ENCODE measurements at places on chromosomes 6 and 20.

DNA sequence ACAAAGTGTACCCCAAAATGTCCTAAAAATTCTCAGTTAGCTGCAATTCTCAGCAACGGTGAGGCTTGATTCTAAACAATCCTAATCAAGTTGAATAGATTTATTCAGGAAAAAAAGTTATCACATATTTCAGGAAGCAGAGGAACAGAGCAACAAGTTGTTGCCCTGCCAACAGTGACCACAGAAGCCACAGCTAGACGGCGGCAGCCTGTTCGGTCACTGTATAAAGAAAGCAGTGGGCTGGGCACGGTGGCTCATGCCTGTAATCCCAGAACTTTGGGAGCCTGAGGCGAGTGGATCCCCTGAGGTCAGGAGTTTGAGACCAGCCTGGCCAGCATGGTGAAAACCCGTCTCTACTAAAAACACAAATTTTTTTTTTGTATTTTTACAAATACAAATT is 171.2 kb upstream of the BMP5 start:
- no peak for DNase-seq

GRCh38 chr6:1611322-1611571 is 1.5 kb downstream of the FOXC1 start:
- no peak for DNase-seq

DNA sequence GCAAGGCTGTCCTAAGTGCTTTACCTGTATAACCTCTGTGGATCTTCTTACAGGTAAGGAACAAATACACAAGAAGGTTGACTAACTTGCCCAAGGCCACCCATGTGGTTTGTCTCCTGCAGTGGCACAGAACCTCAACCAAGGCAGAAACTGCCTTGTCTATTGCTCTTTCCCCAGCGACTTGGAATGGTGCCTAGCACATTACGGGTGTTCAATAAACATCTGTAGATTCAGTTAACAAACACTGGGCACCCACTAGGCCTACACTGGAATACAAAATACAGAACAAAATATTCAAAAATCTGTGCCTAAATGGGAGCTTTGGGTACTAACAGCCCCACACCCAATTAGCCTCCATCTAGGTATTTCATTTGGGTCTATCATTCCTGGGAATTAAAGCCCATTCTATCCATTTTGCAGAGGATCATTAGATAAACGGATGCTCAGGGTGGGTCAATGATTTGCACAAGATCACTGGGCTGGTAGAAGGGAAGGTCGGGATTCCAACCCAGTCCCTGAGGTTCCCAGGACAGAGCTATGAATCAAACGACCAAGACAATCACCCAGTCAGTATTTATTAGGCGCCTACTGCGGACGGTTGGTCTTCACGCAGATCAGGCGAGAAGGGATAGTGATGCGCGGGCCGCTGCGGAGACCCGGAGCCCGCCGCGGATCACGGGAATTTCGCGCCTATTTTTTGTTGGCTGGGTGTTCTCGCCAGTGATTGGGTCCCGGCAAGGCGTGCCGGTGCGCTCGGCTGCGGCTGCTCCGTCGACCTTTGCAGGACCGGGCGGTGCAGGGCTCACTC is at the start of gene STK35:
Gene STK35, plus strand, starts transcription at position 771 of the 808 bp plus-strand sequence. CDS start 55 bp downstream, outside the sequence.
- no peak for DNase-seq

DNA sequence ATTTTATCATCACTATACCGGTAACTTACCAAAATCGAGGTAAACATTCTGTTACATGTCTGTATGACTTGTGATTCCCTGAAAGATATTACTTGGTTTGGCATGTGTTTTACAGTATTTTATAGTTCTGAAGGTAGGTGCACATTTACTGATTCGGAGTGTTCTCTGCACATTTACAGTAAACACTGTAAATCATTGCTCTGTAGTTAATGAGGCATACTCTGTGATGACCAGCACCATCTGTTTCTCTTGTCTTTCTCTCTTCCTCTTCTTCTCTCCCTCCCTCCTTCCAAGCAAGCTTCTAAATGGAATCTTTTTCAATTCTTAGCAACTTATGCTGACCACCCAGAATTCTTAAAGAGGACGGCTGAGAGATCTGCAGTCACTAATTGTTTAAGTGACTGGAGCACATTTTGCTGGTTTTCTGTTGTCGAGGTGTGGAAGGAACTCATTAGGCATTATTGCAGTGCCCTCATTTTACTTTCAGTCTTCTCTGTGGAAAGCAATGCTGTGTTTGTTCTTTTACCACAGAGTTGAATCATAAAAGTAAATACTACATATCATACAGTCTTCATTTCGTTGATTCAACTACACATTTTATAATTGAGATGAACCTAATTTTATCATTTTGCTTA is 126.5 kb downstream of the UTRN start:
- no peak for DNase-seq

GRCh38 chr20:58711266-58712051 is 18.9 kb downstream of the NPEPL1 start:
- DNase-seq = no peak

DNA sequence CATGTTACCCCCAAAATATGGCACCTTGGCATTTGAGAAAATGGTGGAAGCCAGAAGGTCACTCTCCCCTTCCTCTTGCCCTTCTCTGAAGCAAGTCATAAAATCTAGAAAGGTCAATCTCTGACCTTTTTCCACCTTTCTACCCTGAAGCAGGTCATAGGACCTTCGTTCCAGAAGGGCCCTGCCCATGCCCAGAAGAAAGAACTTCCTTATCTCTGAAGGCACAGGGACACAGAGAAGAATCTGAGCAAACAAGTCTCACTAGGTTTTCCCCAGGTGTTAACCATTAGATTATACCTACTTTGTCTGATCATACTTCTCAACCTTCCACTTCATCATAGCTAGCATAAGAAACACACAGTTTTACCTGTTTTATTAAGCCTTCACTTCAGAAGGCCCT is 42.5 kb downstream of the SMPDL3A start:
- DNase-seq = no peak

DNA sequence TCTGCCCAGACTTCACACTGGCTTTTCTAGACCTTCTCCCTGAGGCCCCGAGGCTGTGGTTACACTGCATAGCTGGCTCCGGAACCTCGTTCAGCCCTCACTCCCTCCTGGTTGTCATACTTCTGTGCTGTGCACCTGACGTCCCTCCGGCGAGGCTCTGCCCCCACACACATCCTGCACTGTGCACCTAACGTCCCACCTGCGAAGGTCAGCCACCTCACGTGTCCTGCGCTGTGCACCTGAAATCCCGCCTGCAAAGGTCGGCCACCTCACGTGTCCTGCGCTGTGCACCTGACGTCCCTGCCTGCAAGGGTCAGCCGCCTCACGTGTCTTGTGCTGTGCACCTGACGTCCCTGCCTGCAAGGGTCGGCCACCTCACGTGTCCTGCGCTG is 111.0 kb upstream of the FRMD1 start:
- DNase-seq = no peak

DNA sequence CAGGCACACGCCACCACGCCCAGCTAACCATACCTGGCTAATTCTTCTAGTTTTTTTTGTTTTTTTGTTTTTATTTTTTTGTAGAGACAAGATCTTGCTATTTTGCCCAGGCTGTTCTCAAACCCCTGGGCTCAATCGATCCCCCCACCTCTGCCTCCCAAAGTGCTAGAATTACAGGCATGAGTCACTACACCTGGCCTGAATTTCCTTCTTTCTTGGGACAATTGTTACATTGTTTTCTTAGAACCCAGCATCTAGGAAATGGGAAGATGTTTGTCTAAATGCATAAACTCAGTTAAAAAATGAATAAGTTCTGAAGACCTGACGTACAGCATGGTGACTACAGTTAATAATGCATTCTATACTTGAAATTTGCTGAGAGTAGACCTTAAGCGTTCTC is 10.8 kb upstream of the AGPAT4 start:
- DNase-seq = no peak

DNA sequence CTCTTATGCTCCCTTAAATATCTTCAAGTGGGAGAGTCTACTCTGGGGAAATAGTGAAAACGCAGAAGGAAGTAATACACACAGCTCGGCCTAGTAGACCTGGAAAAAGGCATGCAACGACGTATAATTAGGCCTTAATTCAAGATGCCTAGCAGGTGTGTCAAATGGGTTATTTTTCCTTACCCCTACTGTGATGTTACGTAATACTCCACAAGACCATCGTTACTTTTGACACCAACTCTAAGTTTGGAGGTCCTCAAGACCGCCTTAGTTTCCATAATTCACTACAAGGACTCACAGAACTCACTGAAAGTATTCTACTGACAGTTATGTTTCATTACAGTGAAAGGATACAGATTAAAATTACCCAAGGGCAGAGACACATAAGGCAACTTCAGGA is 1024.3 kb upstream of the MAP3K7 start:
- no peak for DNase-seq

GRCh38 chr6:12751694-12752325 is 35.2 kb downstream of the PHACTR1 start:
- no peak for DNase-seq

DNA sequence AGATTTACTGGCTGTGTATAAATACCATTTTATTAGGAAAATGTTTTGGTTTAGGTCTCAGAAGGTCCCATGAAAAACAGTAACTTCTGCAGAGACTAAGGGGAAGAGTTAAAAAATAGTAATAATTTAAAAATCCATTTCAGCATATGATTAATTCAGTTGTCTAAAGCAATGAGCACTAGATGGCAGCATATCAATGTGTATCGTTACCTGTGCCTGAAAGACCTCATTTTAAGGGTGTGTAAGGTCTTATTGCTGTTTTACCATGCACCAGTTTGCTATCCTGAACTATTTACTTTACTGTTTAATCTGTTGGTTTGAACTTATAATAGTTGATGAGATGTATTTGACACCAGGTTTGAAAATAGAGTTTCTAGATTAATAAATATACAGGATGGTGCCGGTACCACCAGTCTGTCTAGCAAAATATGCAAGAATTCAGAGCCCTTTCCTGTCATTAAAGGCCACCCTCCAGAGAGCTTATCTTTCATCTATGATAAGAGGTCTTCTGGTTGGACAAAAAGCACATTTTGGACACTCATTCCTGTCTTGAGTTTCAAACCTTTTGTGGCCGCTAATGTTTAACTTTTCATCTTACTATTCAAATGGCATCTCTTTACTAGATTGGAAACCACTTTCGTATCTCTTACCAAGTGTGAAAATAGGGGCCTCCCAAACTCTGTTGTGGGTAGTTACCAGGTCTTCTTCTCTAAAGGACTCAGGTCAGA is 8.9 kb upstream of the AHI1 start:
- DNase-seq = no peak

DNA sequence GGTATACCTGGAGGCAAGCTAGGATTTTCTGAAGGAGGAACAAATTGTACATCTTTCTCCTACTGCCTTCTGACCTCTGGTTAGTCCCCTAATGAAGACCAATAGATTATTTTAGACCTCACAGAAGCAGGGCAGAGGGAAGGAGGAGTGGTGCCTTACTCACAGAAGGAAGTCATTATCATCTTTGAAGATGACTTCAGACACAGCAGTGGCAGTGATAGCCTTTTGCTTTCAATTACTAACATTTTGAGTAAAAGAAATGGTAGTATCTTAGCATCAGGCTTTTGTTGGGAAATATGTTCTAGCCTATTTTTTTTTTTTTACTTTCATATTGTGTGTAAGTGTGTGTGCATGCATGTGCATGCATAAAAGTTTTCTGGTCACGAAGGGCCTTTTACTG is 164.2 kb upstream of the PLN start:
- no peak for DNase-seq
